ENCODE measurements at places on chromosomes 16 and 17.
A peak's percentile ranks its signal among the peaks of the same experiment; 100 is the strongest.

- DNase-seq, result no peak
Observed at GRCh38 chr16:56357241-56357764, 68.0 kb downstream of the AMFR start.

- DNase-seq, result no peak
Observed at GRCh38 chr16:66457888-66458287, 30.8 kb downstream of the BEAN1 start.

- no peak for DNase-seq
Observed at GRCh38 chr16:15538507-15538906, 104.1 kb downstream of the BMERB1 start.

DNA sequence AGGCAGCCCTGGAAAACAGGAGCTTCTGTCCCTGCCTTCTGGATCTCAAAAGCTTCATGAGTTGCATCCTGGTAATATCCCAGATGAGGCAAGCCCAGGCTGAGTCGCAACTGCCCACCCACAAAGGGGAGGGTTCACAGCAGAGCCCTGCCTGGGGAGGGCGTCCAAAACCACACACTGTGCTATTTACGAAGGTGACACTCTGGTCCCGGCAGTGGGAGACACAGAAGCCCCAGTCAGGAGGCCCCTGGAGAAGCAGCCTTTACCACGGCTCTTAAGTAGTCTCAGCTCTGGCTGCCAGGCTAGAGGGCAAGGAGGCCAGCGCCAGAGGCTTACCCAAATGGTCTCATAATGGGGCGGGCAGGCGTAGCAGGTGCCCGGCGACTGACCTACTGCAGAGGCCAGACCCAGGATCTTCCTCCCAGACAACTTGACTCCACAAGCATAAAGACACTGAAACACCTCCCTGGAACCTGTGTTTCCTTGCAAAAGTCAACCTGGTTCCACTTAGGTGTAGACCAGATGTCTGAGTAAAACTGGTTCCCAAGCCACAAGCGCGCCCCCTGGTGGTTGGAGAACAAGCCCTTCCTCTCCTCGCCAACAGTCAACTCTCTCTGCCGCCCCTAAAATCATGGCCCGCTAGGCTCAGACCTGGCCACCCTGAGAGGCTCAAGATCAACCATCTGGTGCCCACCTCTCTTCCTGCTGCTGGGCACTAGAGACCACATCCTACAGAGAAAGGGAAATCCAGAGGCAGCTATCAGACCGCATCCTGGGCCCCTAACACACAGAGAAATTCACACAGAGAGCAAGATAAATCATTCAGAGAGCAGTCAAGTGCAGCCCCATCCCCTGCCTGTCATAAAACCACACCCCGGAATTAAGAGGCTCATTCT lies 5.2 kb downstream of the AXIN2 start:
- peak; percentile 79 for DNase-seq

GRCh38 chr16:67678354-67679023 lies 11.9 kb downstream of the C16orf86 start:
- DNase-seq, result no peak

Measured in neuronal stem cell (in vitro differentiated cells).